CD4-positive, alpha-beta T cell treated with Interferon alpha-2 for 1 hour (primary cell): ENCODE measurements at places on chromosomes 12 and 14.

GRCh38 chr12:130920723-130921381 lies 32.9 kb upstream of the ADGRD1 start:
- DNase-seq = no peak

- no peak for DNase-seq
These were observed 7.4 kb downstream of the RAN start for GRCh38 chr12:130879212-130879686.

DNA sequence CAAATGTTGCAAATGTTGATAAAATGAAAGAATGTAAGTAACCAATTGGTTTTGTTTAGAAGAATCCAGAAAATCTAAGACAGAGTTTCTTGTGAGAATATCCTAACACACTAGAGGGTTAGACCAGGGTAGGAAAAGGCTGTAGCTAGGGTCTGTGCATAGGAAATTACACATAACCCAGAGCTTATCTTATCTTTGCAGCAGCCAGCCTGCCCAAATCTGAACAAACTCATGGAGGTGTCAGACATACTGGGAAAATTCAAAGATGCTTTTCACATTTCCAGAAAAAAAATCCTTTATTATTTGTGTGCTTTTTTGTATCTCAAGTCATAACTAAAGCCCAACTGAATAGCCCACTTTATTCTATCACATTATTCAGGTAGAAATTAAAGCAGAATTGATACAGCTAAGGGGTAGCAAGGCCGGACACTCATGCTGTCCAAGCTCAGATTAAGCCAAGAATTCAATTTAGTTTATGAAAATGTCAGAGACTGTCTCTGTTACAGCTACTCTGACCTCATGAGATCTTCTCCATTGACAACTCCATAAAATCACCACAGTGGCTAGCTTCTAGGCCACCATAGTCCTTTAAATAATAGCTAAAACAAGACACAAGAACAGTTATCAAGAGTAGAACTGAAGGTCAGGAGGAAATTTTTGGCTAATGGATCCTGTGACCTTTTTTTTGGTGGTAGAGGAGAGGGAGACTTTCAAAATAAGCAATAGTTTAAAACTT lies 169.6 kb upstream of the RASSF8 start:
- DNase-seq = no peak

GRCh38 chr14:105526776-105527380 lies 495 bp downstream of the TMEM121 start:
- no peak for DNase-seq

GRCh38 chr12:16303939-16304338 lies 26.5 kb upstream of the SLC15A5 start:
- no peak for DNase-seq

DNA sequence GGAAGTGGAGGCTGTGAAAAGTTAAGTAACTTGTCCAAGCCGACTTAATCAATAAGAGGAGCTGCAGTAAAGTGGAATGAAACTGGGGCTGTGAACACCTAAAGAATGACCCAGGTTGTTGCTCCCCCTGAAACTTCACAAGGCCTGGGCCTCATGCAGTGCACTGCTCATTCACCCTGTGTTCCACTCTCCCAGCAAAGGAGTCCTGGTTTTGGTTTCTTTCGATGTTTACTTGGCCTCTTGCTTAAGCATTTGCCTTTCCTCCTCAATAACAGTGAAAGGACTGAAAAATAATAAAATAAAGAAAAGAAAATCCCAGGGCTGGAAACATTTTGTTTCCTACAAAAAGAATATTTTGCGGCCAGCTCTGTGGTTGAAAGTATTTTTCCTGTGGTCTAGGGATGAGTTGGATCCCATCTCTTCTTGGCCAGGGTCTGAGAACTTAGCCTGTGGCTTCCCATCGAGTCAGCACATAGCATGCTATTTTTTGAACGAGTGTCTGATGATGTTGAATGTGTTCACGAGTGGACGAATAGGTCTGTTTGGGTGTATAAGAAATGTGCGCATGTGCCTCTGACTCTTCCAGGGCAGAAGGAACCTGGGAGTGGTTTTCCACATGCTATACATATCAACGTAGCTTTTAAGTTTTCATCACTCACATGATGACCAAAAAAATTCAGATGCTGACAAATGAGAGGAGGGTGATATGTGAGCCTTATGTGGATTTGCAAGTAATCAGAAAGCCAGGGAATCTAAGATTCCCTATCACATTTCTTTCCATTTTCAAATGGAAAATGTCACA lies 349.8 kb downstream of the ZFP36L1 start:
- DNase-seq = no peak

GRCh38 chr12:10491766-10492165 lies 13.9 kb upstream of the EIF2S3B start:
- no peak for DNase-seq

- no peak for DNase-seq
These were observed 6.9 kb upstream of the OR6J1 start for GRCh38 chr14:22650960-22651521.

DNA sequence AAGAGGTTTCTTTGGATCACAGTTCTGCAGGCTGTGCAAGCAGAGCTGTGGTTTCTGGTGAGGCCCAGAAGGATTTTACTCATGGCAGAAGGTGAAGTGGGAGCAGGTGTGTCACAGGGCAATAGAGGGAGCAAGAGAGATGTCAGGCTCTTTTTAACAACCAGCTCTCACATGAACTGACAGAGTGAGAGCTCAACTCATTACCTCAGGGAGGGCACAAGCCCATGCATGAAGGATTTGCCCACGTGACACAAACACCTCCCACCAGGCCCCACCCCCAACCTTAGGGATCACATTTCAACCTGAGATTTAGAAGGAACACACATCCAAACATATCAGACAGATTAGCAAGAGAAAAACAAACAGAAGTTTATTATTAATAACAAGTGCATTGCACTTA lies 470.4 kb downstream of the GALC start:
- DNase-seq = no peak
